ENCODE measurements at places on chromosomes 13 and 19.

- no peak for DNase-seq
Measured at GRCh38 chr19:4278010-4278409, 1.1 kb upstream of the SHD start.

- peak; percentile 25 for DNase-seq
Measured at GRCh38 chr13:37361608-37362007, 237.0 kb downstream of the POSTN start.

GRCh38 chr13:72505376-72505775 lies 222.1 kb downstream of the MZT1 start:
- DNase-seq: no peak

DNA sequence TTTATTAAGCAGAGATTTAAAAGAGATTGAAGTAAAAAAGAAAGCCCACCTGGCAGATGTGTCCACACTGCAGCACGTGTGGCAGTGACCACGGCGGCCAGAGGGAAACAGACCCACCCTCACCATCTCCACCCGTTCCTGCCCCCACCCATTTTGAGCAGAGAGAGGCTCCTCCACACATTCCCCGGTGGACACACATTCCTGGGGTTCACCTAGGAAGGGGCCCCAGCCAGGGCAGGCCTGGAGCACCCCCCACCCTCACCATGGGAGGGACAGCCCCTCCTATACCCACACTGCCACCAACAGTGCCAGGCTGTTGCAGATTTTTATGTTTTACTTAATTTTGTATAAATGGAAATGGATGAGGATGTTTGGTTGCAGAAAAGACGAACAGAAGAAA lies 54.9 kb downstream of the SLC7A9 start:
- DNase-seq: no peak

DNA sequence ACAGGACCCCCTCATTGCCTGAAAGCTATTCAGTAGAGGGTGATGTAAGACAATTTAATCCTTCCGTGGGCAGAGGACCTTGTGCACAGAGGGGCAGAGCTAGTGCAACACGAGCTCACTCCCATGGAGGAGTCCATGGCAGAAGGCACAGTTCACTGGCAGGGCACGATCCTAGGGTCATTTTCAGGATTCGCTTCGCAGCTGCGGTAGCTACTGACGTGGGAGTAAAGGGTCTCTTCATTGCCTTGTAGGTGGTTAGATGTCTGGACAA lies 207.8 kb downstream of the FOXO1 start:
- no peak for DNase-seq

GRCh38 chr13:113905018-113905417 lies 41.1 kb upstream of the GAS6 start:
- DNase-seq: no peak

GRCh38 chr13:96172066-96172465 lies 82.2 kb downstream of the HS6ST3 start:
- DNase-seq: peak; percentile 91

- DNase-seq: no peak
Measured at GRCh38 chr19:33662391-33663092, 40.8 kb downstream of the CHST8 start.

DNA sequence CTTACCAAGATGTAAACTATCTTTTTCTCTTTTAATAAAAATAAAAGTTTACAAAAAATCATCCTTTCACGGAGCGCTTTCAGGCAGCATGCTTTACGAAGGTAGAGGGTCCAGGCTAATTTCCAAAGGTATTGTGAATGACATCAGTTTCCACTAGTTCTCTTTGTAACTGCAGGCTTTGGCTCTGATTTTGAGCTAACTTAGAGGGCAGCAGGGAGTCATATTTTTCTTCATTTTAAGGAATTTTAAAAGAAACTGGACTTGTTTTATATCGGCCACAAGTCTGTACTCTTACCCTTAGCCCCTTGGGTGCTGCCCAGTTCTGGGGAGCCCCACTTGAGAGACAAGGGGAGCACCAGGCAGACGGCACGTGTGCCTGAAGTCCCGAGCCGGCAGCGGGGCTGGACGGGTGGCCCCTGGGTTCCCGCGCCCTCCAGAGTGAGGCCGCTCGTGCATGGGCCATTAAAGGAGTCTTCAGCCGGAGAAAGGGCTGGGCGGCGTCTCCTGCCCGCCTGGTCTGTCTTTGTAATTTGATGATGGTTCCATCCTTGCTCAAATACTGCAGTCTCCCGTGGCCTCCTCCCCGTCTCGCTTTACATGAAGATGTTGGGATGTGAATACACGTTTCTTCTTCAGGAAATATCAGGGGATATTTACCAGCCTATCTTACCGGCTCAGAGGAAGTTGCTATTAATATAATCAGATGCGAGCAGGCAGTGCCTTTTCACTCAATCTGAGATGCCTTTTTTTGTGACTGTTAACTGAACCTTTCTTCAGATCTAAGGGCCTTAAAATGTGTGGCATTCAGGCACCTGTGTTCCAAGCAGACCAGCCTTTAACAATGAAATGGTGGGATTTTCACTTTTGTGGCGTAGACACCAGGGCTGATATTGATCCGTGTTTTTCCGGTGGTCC lies 67.4 kb downstream of the GGACT start:
- no peak for DNase-seq

DNA sequence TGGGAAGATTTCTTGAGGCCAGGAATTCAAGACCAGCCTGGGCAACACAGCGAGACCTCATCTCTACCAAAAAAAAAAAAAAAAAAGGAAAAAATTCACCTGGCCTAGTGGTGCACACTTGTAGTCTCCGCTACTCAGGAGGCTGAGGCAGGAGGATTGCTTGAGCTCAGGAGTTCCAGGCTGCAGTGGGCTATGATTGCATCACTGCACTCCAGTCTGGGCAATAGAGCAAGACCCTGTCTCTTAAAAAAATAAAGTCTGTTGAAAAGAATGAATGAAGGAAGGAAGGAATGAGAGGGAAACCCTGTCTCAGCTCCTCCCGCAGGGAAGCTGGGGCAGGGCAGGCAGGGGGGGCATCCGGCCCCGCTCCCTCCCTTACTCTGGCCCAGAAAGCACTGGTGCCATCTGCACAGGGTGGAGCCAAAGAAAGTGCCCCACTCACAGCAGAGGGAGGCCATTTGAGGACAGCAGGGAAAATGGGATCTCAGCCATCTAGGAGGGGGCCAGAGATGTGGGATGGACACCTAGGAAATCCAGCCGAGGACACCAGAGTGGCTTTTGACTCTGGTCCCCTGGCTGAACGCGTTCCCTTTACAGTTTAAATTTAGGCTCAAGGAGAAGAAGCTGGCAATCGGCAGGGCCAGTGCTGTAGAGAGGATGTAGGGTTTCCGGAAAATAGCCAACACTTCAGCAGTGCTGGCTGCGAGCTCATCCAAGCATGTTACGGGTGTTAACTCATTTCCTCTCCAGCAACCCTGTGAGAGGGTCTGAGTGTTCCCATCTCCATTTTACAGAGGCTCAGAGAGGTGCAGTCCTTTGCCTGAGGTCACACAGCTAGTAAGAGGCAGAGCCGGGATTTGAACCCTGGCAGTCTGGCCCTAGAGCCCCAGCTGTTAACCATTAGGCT lies 3.6 kb upstream of the HPN start:
- DNase-seq: no peak

- peak; percentile 46 for DNase-seq
Measured at GRCh38 chr19:661427-662196, 1.4 kb downstream of the RNF126 start.

DNA sequence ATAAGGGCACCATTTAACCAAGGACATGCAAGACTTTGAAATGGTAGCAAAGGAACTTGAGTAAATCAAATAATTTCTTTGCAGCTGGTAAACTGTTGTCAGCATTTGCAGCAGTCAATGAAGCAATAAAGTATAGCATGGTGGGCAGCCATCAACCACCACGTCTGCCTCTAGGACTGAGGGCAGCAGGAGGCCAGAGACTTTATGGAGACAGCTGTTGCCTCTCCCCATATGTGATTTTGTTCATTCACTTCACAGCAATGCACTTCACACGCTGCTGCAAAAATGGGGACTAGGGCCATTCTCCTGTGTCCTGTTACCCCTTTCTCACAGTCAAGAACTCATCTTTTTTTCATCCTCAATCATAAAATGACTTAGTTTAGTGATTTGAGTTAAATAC lies 51.3 kb upstream of the PCDH9 start:
- no peak for DNase-seq

GRCh38 chr19:33459222-33460090 lies 62.1 kb downstream of the PEPD start:
- DNase-seq: no peak

DNA sequence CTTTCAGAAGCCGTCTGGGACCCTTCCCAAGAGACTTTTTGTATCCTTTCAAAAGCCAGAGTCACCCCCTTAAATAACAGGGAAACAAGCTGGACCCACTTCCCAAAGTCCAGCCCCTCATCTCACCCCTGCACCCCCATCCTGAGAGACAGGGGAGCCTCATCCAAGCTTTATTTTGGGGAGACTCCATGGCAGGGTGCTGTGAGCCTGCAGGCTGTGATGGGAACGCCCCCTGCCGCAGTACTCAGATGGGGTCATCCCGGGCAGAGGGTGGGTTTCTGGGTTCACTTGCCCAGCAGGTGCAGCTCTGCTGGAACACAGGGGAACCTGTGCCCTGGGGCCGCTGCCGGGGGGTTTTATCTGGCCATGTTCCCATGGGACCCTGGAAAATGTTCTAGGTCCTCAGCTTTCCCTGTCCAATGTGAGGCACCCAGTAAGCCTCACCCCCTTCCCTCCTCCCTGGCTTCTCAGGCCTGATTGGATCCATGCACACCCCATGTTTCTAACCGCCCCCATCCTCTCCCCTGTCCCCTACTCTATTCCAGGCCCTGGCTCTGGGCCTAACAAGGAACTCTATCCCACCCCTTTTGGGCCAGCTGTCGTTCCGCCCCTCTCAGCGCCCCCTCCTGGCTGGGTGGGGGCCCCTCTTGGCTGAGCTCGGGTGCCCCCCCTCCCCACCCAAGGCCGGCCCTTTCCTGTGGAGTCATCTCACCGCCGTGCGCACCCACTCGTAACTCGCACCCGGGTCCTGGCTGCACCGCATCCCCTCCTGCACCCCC lies 1.0 kb downstream of the HIF3A start:
- no peak for DNase-seq

GRCh38 chr19:49676784-49677230 lies 264 bp upstream of the PRMT1 start:
- DNase-seq: peak; percentile 100

DNA sequence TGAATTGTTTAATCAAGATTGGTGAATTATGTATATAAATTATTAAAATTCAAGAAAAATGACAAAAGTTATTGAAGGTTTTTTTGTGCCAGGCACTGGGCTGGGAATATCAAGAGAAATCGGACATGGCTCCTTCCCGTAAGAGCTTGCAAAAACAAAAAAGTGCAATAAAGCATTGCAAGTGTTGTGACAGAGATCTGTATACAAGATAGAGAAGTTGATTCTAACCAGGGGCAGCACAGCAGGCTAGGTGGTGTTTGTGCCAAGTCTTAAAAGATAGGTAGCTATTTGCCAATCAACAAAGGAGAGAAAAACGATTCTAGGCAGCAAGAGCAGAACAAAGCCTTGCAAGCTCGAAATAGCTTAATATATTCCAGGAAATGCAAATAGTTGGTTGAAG lies 123.7 kb upstream of the WASF3 start:
- no peak for DNase-seq

DNA sequence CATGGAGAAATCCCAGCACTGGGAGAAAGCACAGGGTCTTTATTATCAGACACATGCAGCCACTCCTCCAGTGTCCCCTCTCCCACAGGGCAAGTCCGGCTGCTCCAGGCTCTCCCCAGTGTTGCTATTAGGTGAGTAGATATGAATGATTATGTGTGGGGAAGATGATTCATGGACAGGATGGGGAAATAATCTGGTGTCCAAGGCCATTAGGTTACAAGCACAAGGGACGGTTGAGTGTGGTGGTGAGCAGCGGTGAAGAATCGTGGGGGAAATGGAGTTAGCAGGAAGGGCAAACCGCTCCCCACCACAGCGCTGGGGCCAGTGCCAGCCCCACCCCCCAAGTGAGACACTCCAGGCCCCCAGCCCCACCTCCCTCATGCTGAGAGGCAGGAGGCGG lies 19.0 kb downstream of the CD177 start:
- DNase-seq: peak; percentile 18

GRCh38 chr13:74966275-74966674 lies 515.7 kb downstream of the TBC1D4 start:
- DNase-seq: no peak

- no peak for DNase-seq
Measured at GRCh38 chr13:49497272-49497671, 1.5 kb downstream of the PHF11 start.

DNA sequence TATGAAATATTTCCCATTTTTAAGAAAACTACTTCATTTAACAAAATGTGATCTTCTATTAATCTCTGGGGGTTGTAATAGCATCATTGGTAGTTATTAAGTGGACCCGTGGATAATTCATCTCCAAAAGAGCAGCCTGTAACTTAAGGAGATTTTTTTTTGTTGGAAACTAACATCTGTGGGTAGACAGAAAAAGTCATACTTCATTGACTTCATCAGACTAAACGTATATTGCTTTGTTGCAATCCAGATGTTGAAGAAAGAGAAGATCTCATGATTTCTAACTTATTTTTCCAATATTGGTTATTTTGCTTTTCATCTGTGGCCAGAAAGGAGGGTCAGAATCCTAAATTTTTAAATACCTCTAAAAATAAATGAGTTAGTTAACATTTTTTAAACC lies 296.5 kb upstream of the MIR17HG start:
- no peak for DNase-seq

DNA sequence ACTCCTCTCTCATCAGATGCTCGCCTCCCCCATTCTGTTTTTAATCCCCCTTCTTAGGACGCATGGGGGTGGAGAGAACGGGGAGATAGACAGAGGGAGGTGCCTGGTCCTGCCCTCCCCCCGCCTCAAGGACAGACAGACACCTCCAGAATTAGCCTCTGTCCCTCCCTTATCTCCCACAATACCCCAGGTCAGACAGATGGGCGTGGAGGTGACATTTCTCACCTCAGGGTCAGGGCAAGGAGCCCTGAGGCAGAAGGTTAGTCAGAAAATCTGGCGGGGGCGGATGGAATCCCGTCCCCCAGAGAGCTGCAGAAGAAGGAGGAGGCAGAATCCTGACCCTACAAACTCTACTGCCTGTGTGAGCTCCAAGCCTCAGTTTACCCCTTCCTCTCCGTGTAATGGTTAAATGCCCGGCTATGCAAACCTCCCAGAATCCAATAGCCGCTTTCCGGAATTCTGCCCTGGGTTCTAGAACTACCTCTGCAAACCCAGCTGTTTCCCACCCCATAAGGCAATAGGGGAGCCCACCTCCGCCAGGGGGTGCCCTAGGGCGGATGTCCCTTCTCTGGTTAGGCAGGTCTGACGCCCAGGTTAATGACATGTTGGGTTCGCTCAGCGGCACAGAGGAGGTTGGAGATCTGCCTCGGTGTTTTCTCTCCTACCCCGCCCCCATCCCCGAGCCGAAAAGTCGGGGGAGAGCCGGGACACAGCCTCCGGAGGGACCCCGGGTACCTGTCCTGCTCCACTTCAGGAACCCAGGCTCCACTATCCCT lies 900 bp downstream of the PPP1R13L start:
- peak; percentile 60 for DNase-seq

GRCh38 chr13:50910485-50910805 lies 854 bp downstream of the RNASEH2B start:
- DNase-seq: no peak

GRCh38 chr13:94709001-94709834 lies 3.1 kb downstream of the SOX21 start:
- DNase-seq: no peak

Measured in mammary epithelial cell (primary cell).